ENCODE measurements at places on chromosomes 1 and 21.
A peak's percentile ranks its signal among the peaks of the same experiment; 100 is the strongest.

GRCh38 chr1:46667782-46668760 is at the start of gene ATPAF1:
TSS of gene ATPAF1 (minus strand) at chr1:46668364. CDS start at chr1:46668322, 42 bp downstream.
- peak; percentile 45 for DNase-seq

DNA sequence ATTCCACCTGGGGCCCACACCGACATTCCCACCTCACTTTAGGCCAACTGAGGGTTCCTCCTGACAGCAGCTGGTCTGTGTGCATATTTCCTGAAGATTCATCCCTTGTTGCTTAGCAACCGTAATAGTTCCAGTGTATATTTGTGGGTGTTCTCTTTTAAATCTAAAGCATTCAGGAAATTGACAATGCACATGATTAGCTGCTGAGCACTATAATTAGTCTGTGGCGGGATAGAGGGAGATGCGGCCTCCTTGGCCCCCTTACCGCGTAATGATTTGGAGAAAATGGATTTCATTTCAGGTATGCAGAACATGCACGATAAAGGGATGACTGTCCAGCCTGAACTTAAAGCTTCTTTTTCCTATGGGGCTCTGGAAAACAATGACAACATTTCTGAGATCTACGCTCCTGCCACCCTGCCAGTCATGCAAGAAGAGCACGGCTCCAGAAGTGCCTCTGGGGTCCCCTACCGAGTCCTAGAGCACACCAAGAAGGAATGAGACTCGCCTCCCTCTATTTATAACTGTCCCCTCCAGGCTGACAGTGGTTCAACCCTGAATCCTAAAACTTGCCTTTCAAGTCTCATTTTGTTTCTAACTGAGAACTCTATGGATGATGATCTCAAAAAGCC is 33.8 kb upstream of the RCAN3 start:
- no peak for DNase-seq

DNA sequence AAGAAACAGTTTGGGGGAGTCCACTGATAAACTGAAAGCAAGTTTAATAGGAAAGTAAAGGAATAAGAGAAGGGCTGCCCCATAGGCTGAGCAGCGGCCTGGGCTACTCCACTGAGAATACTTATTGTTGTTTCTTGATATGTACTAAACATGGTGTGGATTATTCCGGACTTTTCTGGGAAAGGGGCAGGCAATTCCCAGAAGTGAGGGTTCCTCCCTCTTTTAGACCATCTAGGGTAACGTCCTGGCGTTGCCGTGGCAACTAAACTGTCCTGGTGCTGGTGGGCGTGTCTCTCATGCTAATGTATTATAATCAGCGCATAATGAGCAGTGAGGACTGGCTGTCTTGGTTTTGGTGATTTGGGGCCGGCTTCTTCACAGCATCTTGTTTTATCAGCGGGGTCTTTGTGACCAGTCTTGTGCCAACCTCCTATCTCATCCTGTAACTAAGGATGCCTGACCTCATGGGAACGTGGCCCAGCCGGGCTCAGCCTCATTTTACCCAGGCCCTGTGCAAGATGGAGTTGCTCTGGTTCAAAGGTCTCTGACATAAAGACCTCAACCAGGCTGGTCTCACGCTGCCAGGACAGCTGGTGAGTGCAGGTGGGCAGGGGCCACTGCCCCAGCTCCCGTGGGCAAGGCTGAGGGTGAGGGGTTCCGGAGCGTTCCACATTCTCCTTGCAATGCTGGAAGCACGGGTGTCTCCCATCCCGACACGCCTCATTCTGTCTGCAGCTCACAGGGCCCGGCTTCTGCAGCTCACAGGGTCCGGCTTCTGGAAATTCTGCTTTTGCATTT is 19.6 kb upstream of the C1orf159 start:
- no peak for DNase-seq

DNA sequence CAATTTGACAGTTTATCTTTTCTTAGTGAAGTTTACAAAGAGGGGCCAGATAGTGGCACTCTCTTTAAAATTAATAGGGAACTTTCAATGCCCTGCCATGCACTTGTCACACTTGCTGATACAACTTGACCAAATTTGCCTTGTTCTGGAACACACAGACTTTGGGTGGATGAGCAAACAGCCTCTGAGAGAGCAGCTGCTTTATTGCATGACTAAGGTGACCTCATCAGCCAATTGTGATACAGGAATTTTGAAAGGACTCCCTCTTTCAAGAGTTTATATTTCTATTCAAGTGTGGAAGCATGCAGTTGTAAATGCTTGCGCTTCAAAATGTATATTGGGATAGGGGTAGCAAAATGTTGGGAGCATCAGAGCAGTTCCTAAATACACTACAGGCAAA is 2.1 kb upstream of the RGS1 start:
- no peak for DNase-seq

- no peak for DNase-seq
These were observed 666.7 kb downstream of the NCAM2 start for GRCh38 chr21:21664871-21665270.

DNA sequence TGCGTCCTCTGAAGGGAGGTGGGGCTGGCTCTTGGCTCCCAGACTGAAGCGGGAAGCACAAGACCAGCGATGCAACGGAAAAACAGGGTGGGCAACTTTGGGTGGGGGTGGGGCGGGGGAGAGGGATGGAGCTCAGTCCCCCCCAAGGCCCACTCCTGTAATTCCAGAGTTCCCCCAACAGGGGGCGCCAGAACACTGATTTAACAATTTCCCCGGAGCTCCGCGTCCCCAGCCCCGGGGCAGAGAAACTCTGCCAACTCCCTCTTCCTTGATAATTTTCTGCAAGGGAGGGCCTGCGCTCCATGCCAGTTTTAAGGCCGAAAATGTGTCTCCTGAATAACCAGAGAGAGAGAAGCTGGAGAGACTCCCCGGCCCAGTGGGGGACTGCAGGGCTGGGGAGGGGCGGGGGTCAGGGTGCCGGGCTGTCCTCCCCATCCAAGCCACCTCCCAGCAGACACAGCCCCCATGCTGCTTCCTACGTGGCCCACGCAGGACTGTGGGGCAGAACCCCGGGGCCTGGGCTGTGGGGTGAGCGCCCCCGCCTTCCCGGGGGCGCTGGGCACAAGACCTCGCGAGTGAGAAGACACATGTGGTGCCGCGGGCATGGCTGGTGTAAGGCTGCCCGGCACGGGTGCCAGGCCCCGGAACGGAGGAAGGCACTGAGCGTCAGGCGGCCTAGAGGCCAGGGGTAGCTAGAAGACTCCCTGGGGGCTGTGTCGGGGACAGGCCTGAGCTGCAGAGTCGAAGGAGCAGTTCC is 51.4 kb downstream of the KIF21B start:
- DNase-seq: peak; percentile 33

GRCh38 chr1:172949096-172949495 is 101.6 kb downstream of the TNFSF18 start:
- no peak for DNase-seq

- DNase-seq: no peak
These were observed 105.4 kb downstream of the PSMG1 start for GRCh38 chr21:39077876-39078275.

- DNase-seq: no peak
These were observed 83.3 kb downstream of the CDC42BPA start for GRCh38 chr1:227234998-227235405.

DNA sequence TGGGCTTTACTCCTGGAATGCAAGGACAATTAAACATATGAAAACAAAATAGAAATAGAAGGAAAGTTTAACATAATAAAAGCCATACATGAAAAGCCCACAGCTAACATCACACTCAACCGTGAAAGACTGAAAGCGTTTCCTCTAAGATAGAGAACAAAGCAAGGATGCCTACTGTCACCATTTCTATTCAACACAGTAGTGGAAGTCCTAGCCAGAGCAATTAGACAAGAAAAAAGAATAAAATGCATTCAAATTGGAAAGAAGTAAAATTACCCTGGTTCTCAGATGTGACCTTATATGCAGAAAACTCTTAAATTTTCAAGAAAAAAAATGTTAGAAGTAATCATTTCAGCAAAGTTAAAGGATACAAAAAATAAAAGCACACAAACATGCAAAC is 34.0 kb downstream of the ZNF644 start:
- DNase-seq: no peak
